ENCODE measurements at places on chromosomes 2 and 18. TPM values are rescaled to one million over a fixed set of nuclear protein-coding genes. Genes with fewer than 3 reads are reported as not detected.

The CD8A gene
- 1.2 TPM for total RNA-seq

The MTHFD2 gene
- total RNA-seq = 24.2 TPM

The TBR1 gene
- not detected for total RNA-seq

The SMYD1 gene
- total RNA-seq = 544 TPM

The KRTCAP3 gene
- 0.60 TPM for total RNA-seq

The UPP2 gene
- total RNA-seq = not detected

The DSG2 gene
- 35.7 TPM for total RNA-seq

The BCL11A gene
- 37.5 TPM for total RNA-seq

The FMNL2 gene
- 7.2 TPM for total RNA-seq

The CRYBA2 gene
- not detected for total RNA-seq

DNA sequence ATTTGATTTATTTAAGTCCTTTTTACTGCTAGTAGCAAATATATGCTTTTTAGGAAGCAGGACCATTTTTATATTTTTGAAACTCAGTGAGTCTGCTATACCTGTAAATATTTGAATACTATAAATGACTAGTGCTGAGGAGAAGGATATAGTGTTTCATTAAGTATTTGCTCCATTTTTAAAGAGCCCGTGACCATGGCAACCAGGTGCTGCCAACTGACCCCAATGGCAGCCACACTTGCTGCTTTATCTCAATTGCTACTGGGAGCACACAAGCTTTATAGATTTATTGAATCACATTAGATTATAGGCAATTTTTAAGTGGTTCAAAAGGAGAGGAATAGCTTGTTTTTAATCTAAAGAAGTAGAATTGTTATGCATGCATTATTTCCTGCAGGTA lies 142.0 kb downstream of the SCG2 start:
- DNase-seq = no peak

DNA sequence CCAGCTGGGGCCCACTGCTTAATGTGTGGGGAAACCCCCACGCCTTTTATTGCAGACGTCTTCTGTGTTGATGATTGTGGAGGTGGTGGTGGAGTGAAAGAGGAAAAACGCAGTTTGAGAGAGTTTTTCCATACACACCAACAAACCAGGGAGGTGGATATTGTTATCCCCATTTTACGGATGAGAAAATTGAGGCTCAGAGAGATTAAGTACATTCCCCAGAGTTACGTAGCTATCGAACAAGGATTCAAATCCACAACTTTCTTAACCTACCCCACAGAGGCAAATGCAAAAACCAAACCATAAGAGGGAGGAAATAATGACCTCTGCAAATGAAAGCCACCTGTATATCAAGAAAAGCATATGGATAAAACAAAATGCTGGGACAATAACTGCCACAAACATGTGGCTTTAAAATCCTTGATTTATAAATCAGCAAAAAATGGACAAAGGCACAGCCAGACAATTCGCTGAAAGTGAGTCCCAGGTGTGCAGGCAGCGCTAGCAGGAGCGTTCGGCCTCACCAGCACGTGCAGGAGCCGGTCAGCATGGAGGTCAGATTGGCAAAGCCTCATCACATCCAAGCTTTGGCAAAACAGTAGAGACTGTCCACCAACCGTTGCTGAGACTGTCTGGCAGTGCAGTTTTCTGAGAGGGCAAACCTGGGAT lies 12.6 kb upstream of the RAB17 start:
- DNase-seq = no peak

GRCh38 chr2:60429681-60430080 lies 123.8 kb downstream of the BCL11A start:
- DNase-seq = no peak

- no peak for DNase-seq
Observed at GRCh38 chr2:221532641-221533040, 39.5 kb downstream of the EPHA4 start.

GRCh38 chr18:77003316-77003715 lies 129.3 kb downstream of the MBP start:
- no peak for DNase-seq

GRCh38 chr2:25301453-25302352 lies 40.0 kb downstream of the DNMT3A start:
- DNase-seq = no peak

DNA sequence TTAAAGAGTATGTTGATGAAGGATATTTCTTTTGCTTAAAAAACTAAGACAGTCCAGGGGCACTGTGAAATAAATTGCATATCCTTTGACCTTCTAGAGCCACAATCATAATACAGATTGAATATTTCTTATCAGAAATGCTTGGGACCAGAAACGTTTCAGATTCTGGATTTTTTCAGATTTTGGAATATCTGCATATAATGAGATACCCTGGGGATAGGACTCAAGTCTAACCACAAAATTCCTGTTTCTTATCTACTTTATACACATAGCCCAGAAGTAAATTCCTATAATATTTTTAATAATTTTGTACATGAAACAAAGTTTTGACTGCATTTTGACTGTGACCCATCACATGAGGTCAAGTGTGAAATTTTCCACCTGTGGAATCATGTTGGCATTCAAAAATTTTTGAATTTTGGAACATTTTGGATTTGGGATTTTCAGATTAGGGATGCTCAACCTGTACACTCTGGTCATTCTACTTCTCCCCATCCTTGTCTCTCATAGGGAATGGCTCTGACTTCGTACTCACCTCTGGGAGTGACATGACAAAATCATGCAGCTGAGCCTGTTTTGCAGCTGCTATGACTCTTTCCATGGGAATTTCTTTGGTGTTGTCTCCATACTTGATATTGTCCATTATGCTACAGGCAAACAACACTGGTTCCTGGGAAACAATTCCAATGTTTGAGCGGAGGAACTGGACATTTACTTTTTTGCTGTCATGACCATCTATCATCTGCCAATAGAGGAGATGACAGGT lies 25.7 kb downstream of the G6PC2 start:
- DNase-seq = no peak

- no peak for DNase-seq
Observed at GRCh38 chr18:3653263-3653850, 203.4 kb downstream of the TGIF1 start.

- no peak for DNase-seq
Observed at GRCh38 chr2:225010804-225011203, 31.5 kb downstream of the DOCK10 start.

DNA sequence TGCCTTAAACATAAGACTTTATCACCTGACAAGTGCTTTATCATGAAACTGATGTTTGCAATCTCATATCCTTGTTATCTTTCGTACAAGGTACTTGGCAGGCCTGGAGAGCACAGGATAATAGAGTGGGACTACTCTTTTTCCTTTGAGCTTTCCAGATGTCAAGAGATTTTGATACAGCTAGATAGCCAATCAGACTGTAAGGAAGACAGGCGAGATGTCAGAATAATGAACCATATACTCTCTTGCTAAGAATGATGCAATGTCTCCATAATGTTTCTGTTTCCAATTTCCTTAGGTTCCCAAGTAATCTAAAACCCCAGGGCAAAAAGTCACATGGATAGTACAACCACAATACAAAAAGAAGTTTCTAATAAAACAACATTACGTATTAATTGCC lies 313.1 kb downstream of the PDE11A start:
- DNase-seq = no peak

DNA sequence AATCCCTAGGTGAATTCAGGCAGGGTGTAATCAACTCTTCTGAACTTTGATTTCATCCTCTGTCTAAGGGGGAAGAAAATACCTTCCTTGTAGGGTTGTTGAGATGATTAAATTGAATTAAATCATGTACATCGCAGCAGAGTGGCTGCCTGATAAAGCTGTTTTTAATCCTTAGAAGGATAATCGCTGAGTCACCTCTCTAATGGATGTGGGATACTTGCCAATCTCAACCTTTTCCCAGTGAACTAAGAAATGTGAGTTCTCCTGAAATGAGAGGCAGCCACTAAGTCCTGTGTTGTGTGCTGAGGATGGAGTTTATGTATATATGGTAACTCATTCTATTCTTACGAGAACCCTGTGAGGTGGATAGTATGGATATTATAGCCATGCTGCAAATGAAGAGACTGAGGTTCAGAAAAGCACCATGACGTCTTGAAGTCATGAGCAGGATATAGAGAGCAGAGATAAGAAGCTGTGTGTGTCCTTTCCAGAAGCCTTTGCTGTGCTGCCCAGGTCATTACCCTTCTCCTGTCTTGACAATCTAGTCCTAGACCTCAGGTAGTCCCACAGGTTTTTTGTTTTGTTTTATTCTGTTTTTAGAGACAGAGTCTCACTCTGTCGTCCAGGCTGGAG lies 93.3 kb downstream of the HNRNPLL start:
- no peak for DNase-seq

DNA sequence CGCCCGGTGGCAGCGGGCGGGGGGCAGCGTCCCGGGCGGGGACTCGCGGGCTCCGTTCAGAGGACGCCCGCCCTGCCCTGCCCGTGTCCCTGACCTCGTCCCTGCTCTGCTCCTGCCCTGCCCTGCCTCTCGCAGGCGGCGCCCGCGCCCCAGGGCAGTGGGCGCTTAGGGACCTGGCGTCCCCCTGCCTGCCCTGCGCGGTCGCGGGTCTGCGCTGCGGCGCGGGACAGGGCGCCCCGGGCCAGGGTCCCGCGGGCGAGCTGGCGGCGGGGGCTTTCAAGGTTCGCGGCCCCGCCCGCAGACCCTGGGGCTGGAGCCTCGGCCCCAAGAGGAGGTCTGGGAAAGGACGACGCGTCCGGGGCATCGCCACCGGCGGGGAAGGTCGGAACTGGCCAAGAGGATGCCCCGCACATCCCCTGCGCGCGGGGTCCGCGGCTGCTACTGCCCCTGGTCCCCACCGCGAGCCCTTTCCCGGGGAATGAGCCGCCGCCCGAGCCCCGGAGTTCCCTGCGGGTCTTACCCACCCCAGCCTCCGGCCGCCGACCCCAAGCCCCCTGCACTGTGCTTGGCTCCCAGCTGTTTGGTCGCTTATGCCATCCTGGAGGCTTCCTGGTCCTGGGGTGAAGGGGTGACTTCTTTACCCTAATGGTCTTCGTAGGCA lies 679 bp downstream of the RNF144A start:
- no peak for DNase-seq

GRCh38 chr2:241563981-241564595 lies 5.5 kb downstream of the BOK start:
- no peak for DNase-seq

DNA sequence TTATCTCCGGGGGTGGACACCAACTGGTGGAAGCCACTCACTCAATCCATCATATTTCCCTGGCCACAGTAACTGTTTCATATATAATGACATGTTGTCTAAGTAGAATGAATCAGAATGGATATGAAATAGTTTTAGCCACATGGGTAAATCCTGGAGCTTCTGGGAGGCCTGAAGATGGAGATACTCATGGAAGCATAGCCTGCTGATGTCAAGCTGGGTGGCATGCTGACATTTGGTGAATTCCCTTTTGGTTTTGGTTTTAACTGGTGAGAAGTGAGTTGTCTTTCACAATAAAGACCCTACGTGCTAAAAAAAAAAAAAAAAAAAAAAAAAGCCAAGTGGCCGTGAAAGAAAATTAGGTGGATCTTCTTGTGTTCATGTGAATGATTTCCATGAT lies 105.3 kb upstream of the ITGA6 start:
- DNase-seq = no peak

GRCh38 chr2:98649135-98649991 lies 41.0 kb downstream of the UNC50 start:
- no peak for DNase-seq

DNA sequence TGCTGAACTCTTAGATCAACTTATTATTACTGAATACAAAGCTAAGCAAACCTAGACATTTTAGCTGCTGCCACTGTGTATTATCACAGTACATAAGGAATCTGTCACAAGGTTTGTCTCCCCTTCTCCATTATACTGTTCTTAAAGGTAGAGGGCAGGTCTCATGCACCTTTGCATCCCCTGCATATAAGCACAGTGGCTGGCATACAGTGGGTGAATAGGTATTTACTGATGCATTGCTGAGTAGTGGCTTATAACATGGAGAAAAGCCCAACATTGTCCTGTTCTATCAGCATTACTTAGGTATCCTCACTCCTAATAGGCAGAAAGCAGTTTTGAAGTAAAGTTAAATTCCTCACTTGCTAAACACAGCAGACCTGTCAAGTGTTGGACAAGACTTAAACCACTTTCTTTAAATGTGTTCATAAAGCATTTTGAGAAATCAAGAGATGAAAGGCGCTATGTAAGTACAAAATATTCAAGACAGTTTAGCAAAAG lies 43.6 kb downstream of the SF3B1 start:
- no peak for DNase-seq

- no peak for DNase-seq
Observed at GRCh38 chr18:76126327-76126726, 368.7 kb downstream of the ZNF516 start.

- DNase-seq = no peak
Observed at GRCh38 chr2:43367012-43367782, 140.8 kb upstream of the ZFP36L2 start.

DNA sequence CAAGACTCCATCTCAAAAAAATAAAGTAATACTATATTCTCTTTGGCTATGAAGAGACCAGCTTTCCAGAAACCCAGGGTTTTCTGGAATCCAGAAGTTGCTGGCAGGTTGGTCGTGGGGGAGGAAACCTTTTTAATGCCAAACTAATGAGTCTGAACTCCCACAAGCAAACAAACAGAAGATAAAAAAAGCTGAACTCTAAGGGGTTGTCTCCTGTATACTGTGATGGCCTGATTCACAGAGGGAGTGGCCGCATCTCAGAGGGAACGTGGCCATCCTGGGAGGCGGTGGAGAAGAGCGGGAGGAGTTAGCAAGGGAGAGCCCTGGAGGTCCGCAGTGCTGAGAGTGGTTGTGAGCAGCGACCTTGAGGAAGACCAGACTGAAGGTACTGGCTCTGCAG lies 36.1 kb downstream of the LIMS1 start:
- DNase-seq = no peak
